ENCODE measurements at places on chromosomes 12 and 14. TPM values are rescaled to one million over a fixed set of nuclear protein-coding genes. Genes with fewer than 3 reads are reported as not detected.

DNAAF2 gene
- 7.2 TPM for total RNA-seq

P2RX2 gene
- total RNA-seq: not detected

AQP2 gene
- not detected for total RNA-seq

SIX6 gene
- not detected for total RNA-seq

KSR2 gene
- total RNA-seq: 0.02 TPM

VSX2 gene
- not detected for total RNA-seq

DNA sequence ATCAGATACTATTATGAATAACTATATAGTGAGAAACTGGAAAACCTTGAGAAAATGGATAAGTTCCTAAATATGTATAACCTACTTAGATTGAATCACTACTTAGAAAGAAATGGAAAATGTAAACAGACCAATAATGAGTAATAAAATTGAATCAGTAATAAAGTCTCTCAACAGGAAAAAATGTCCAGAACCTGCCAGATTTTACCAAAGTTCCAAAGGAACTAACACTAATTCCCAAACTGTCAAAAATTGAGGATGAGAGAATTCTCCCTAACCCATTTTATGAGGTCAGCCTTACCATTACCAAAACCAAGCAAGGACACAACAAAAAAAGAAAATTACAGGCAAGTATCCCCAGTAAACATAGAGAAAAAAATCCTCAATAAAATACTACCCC, 272.0 kb downstream of the RPAP3 start:
- no peak for DNase-seq

- DNase-seq: no peak
Measured at GRCh38 chr14:48622980-48623379, 947.6 kb upstream of the MDGA2 start.

GRCh38 chr14:52267501-52268278, at the start of gene PTGDR:
TSS of gene PTGDR (plus strand) at chr14:52267698. CDS start at chr14:52267815, 117 bp downstream.
- DNase-seq: no peak

GRCh38 chr12:82019533-82019932, 260.4 kb upstream of the PPFIA2 start:
- DNase-seq: no peak

DNA sequence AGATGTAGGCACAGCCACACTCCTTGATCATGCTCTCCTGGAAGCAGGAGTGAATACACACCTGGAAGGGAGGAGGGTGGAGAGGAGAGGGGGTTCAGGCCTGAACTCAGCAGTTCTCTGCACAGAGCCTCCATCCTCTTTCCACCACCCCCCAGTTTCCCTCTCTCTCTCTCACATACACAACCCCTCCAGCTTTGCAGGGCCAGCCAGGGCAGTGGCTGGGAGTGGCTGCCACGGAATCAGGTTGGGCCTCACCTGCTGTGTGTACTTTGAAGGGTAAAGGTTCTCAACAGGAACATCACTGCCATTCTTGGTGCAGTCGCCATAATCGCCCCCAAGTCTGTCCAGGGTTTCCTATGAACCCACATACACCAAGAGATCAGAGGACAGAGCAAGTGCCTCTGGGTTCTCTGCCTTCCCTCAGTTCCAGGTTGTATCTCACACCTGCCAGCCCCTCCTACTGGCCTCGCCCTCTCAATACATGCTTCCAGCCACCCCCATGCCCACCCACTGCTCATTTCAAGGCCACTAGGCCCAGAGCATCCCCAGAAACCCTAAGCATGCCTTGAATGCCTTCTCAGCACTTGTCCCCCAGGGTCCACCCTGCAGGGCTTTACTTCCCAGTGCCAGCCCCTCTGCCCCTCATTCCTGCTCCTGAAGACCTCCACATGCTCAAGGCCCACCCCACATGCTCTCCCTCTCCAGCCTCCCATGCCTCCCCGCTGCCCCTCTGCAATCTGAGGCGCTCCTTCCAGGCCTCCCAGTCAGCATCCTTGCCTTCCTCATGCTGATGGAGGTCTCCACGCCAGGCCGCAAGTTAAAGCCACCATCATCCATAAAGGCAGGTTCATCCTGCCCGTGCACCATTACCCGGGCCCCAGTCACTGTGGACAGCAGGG, 12.9 kb upstream of the TNFRSF1A start:
- DNase-seq: no peak

DNA sequence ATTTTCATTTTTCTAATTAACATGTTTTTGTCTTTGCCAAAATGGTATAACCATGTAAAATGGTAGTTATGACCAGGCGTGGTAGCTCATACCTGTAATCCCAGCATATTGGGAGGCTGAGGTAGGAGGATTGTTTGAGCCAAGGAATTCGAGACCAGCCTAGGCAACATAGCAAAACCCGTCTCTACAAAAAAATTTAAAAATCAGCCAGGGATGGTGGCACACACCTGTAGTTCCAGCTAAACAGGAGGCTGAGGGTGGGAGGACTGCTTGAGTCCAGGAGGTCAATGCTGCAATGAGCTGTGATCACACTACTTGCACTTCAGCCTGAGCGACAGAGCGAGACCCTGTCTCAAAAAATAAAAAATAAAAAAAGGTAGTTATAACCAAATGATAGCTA, 23.1 kb downstream of the PPTC7 start:
- DNase-seq: no peak

DNA sequence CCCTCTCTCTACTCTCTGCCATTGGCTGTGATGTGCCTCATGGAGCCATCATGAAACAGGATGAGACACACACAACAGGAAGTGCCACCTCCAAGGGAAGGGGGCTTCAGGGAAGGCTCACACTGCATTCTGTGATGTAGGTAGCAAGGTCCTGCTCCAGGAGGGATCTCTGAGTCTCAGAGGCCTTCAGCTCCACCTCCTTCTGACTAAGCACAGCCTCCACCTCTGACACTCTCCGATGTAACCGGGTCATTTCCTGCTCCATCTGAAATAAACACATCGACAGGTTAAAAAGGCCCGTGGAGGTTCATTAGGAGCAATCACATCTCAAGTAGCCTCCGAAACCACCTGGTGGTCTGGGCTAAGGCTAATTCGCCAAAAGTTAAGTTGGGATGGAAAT, 93.3 kb downstream of the CIT start:
- DNase-seq: no peak

- DNase-seq: no peak
Measured at GRCh38 chr12:124501112-124501561, 66.3 kb downstream of the NCOR2 start.

- DNase-seq: no peak
Measured at GRCh38 chr14:92121207-92121669, 268 bp downstream of the NDUFB1 start.

- no peak for DNase-seq
Measured at GRCh38 chr12:12333407-12334366, 16.4 kb downstream of the MANSC1 start.

- no peak for DNase-seq
Measured at GRCh38 chr12:55915482-55915859, 12.2 kb downstream of the PYM1 start.

DNA sequence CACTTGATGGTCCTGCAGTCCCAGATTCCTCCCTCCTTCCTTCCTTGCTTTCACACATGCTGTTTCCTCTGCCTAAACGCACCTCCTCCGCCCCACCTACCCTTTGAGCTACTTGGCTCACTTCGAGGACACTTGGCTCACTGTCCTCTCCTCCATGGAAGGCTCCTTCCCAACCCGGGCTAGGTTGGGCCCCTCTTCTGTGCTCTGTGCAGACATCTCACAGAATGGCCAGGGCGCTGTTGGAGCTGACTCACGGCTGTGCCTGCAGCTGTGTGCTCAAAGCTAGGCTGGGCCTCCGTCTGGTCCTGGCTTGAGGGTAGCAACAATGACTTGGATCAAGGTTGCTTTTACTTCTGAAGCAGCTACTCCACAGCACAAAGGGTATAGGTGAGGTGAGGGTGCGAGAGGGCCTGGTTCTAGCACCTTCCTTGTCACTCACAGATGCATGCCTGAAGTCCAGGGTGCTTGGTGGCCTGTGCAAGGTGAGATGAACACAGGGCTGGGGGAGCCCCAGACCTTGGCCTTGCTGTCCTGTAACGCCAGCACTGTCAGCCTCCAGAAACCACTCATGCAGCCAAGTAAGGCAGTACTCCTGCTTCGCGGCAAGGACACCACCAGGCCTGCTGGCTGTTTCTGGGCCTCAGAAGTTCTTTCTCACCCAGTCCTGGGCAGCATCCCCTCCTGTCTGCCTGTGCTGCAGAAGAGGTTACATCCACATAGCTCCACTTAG, 61.8 kb downstream of the GALNT16 start:
- DNase-seq: no peak

- DNase-seq: no peak
Measured at GRCh38 chr12:46933947-46934346, 108.2 kb upstream of the SLC38A4 start.

DNA sequence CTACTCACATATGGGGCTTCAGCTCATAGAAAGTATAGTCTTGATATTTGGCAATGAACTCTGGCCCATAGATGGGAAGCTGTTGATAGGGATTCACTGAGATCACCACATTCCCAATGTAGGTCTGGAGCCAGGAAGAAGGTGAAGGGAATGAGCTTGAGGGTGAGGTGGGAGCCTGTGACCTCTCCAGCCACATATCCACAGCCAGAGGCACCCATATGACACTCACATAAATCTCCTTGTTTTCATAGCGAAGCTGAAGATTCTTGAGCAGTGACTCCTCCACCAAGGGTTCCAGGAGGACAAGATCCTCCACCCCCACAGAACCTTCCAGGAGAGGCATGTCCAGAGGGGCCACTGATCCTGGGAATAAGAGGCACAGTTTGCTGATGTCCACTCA, 1.9 kb downstream of the MYO1A start:
- no peak for DNase-seq

- DNase-seq: no peak
Measured at GRCh38 chr14:59147007-59147406, 41.5 kb upstream of the DAAM1 start.

GRCh38 chr12:47990351-47991105, 13.7 kb downstream of the COL2A1 start:
- peak; percentile 56 for DNase-seq

GRCh38 chr12:66925083-66925482, 246.2 kb upstream of the GRIP1 start:
- no peak for DNase-seq

DNA sequence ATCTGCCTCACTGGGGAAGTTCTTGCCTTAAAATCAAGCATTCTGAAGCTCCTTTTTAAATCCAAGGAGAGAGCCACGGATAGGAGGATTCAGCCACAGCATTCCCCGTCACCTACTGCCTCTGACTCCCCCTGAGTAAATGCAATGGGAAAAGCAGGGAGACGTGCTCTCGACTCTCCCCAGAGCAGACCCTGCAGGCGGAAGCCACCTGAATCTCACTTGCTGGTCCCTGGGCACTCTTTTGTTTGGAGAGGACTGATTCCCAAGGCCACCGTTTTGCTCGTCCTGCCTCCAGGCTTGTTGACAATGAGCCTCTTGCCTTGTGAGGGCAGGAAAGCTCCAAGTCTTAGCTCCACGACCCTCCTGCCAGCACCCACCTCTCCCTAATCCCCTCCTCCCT, 204.5 kb downstream of the SLC15A4 start:
- no peak for DNase-seq

- DNase-seq: no peak
Measured at GRCh38 chr14:93912782-93913181, 14.4 kb upstream of the FAM181A start.

DNA sequence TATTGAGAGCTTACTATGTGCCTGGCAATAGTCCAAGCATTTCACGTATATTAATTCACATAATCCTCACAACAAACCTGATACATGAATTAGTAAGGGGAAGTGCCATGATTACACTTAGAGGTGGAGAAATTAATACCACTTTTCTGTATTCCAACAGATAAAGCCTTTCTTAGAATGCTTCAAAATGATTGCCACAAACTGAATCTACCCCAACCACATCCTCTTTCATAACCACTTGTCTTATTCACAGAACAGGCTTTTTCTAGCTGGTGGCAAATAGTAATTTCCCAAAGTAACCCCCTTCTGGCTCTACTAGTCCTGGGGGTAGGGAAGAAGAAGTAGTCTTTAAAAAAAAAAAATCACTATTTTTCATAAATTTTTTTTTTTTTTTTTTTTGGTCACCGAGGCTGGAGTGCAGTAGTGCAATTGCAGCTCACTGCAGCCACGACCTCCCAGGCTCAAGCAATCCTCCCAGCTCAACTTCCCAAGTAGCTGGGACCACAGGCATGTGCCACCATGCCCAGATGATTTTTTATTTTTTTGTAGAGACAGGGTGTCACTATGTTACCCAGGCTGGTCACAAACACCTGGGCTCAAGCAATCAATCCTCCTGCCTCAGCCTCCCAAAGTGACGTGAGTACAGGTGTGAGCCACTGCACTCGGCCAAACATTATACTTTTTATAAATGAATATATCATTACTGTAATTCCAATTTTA, 59.0 kb upstream of the ARID2 start:
- no peak for DNase-seq

DNA sequence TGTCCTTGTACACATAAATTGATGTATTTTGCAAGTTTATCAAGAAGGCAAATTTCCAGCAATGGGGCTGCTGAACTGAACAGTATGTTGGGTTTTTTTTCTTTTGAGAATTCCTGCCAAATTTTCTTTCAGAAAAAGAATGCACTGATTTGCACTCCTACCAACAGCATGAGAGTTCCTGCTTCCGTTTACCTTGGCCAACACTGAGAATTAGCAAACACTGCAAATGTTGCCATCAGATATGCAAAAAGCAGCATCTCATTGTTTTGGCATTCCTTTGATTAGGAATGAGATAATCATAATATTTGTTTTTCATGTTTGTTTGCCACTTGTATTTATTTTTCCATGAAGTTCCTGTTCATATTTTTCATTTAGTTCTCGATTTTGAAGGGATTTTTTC, 82.4 kb downstream of the RTN1 start:
- no peak for DNase-seq

- no peak for DNase-seq
Measured at GRCh38 chr12:120439646-120440247, 1.8 kb downstream of the COX6A1 start.

DNA sequence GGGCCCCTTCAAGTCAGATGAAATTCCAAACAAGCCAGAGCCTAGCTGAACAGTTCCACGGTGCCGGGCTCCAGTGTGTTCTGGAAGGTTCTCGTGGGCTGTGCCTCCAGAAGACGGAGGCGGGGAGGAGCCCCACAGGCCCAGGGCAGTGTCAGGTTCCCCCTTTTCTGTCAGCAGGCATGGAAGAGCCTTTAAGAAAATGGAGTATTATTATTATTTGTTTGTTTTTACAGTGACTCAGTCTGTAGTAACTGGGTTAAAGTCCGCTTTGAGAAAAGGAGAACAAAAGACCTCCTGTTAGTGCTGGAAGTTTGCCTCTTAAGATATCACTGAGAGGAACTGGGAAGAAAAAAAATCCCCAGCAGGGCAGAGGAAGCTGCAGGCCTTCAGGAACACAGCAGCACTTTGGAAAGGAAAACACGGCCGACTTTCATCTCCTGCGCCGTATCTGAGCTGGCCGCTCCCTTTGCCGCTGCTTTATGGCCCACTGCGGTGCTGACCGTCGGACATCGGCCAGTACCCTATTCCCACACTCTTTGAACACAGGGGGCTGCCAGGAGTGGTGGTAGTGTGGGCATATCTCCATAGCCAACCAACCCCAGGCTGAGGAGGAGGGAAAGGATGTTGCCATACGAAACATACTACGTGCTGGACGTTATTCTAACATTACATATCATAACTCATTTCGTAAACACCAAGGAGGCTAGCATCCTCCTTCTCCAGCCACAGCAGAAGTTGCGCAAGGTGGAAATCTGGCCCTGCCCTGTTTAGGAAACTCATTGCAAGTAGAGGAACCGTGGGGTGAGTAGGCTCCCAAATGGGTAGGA, 194.0 kb downstream of the ZFP36L1 start:
- DNase-seq: no peak

Data from activated naive CD4-positive, alpha-beta T cell treated with anti-CD3 and anti-CD28 coated beads, Interleukin-2, amount 50 U/mL, for 72 hours (primary cell).